CD4-positive, alpha-beta memory T cell (primary cell): ENCODE measurements at places on chromosomes 3 and 15.
A peak's percentile ranks its signal among the peaks of the same experiment; 100 is the strongest.

- no peak for DNase-seq
Observed at GRCh38 chr15:25226360-25226759, 212.5 kb downstream of the UBE3A start.

GRCh38 chr15:95987886-95988573 lies 342.5 kb upstream of the NR2F2 start:
- DNase-seq: no peak

DNA sequence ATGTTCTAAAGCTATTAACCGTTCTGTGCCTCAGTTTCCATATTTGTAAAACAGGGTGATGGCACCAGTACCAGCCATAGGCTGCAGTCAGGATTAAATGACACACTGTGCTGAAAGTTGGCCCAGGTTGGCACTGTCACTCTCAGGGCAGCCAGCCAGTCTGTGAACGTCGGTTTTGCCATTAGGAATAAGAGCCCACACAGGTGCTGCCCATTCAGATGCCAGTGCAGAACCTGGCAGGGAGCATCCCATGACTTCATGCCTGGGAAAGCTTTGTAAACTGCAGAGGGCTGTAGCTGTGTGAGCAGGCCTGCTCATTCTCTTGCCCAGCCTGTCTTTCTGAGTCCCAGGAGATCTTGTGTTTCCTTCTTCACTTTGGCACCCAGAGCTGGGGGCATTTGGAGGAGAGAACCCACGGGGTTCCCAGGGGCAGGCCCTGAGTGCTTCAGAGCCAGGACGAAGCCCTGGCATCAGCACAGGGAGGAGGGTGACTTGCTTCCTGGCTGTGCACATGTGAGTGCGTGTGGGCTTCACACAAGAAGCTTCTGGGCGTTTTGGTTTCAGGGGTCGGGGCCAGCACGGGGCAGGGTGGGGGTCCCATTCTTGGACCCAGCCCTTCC lies 46.9 kb downstream of the ZNF710 start:
- DNase-seq: no peak

DNA sequence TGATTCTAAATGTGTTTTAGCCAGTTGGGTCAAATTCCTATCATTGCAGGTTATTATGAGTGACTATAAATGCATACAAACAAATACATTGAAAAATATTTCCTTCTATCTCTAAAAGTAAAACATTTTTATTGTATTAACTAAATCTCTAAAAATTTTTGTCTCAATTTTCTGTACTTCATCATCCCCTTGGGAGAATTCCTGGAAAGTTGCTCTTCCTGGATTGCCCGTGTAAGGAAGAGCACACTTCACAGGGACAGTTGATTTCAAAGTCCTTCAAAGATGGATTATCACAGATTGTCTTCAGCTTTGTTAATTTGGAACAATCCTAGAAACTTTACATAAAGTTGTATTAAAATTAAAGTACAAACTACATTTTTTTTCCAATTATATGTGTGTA lies 595.6 kb downstream of the ROBO1 start:
- no peak for DNase-seq

GRCh38 chr15:71562251-71562650 lies 248.1 kb upstream of the NR2E3 start:
- DNase-seq: no peak

DNA sequence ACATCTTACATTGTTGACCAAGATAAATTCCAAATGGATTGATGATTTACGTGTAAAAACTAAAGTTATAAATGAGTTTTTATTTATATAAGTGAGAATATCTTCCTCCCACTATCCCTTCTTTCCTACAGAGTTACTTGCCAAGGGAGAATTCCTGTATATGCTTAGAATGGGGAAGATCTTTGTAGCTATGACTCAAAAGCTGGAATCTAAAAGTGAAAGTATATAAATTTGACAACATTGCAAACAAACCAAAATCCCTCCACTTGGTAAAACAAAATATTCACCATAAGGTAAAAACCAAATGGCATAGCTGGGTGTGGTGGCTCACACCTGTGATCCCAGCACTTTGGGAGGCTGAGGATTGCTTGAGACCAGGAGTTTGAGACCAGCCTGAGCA lies 52.7 kb upstream of the GCNT3 start:
- DNase-seq: no peak

DNA sequence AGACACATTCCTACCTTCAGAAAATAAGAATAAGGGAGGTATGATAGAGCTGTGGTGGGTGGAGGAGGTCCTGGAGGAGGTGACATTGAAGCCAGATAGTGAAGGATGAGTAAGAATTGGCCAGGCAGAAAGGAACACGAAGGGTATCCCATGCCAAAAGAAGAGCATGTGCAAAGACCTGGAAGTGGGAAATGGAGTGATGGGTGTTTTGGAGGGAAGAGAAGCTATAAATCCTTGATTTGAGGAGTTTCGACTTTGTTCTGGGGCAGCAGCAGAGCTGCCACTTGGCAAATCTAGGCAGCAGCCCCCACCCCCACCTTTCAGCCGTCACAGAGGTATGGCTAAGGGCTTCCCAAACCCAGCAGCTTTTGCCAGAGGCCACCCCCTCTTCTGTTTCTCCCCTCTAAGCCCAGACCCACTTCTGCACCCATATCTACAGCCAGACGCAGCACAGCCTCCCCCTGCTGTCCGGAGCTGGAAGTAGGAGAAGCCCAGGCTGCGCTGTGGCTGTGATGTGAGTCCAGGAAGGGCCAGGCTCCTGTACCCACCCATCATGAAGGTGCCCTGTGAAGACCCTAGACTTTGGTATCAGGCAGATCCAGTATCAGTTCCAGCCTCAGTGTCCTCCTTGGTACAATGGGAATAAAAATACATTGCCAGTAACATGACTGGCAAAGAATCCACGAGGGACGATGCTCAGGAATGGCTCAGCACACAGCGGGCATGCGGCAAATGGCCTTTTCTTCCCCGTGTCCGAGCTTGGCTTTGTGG lies 188.7 kb upstream of the LINGO1 start:
- DNase-seq: peak; percentile 3

GRCh38 chr3:42742259-42742658 lies 30.8 kb downstream of the CCDC13 start:
- DNase-seq: no peak

DNA sequence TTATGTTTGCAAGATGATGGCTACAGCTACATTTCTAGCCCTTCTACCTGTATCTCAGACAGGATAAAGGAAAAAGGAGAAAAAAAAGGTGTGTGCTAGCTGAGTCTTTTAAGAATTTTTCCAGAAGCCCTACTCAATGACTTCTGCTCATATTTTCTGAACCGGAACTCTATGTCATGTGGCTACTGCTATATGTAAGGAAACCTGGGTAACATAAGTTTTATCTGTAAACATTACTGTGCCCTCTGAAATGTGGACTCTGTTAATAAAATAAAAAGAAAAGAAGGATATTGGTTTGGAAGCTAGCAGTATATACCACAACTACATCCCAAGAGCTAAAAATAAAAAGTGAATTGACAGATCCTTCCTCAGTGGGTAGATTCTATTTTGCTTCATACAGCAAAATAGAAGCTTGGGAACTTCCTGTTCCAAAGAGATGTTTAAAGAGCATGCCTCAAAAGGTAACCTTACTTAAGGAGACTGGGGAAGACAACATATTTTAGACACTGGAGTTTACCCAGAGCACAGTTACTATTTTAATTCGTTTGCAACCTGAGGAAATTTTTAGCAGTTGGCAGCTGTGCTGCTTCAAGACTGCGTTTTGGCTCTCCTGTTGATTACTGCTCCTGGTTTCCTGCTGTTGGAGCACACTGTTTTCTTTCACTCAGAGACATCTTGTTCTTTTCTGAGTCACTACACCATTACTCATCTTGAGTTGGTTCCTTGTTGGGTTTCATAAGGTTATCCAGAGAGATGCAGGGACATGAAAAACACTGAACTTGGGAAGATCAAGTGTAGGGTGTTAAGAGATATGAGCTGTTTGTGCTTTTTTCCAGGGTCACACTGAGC lies 280.7 kb downstream of the NFKBIZ start:
- DNase-seq: no peak

- no peak for DNase-seq
Observed at GRCh38 chr15:96328181-96328876, 2.2 kb upstream of the NR2F2 start.

DNA sequence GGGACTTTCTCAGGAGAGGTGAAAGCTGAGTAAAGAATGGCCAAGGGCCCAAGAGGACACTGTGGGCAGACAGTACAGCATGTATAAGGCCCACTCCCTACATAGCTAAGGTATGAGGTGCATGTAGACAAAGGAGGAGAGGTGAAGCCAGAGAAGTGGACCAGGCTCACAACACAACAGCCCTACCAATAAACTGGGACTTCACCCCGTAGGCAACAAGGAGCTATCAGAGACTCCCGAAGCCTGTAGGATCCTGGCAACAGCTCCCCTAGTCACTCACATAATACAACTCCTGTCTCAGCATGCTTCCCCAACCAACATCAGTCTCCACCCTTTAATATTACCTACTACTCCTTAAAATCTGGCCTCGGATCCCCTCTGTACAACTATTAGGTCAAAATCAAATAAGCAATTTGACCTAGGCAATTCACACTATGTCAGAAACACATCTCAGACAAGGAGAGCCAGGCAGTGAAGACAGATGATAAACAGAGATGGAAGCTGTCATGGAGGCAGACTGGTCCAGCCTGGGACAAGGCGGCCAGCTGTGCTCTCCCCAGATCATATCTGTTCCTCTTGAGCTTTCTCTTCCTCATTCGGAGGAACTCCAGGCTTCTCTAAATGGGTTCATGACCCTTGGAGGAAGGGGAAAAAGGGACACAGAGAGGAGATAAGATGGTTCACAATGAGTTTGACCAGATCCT lies 1.4 kb downstream of the XXYLT1 start:
- DNase-seq: no peak

- DNase-seq: no peak
Observed at GRCh38 chr15:43505738-43506137, 11.7 kb upstream of the MAP1A start.

DNA sequence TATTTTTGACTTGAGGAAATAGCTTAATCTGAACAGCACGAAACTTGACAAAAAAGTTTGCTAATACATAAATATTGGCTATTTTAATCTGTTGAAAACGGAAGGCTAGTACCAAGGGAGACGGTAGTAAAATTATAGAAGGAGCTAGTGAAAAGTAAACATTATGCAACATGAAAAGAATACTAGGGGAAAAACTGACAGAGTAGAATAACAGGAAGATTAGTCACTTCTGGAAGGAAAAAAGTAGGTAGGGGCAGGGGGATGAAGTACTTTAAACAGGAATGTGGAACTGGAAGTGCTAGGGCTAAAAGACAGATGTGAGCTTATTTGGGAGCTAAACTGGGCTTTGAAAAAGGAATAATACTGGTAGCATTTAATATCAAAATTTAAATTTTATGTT lies 60.1 kb downstream of the MBNL1 start:
- no peak for DNase-seq

GRCh38 chr15:61935493-61935892 lies 124.8 kb downstream of the VPS13C start:
- DNase-seq: no peak

GRCh38 chr3:175898194-175898593 lies 1039.1 kb downstream of the NAALADL2 start:
- DNase-seq: no peak

DNA sequence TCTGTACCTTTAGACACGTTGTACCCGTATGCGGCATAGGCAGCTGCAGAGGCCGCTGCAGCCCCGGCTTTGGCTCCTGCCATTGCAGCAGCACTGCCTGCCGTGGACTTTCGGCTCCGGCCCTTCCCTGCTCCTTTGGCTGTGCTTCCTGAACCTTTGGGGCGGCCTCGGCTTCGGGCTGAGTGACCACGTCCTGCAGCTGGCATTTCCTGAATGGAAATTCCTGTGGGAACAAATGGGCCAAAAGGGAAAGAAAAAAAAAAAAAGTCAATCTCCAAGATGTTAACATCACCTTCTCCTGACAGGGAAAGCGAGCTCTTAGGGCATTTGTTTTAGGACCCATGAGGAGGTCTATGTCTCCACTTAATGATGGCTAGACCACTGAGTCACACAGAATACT lies 29.6 kb downstream of the CHAC1 start:
- no peak for DNase-seq

GRCh38 chr3:119352863-119353527 lies 58.8 kb downstream of the ARHGAP31 start:
- peak; percentile 49 for DNase-seq

DNA sequence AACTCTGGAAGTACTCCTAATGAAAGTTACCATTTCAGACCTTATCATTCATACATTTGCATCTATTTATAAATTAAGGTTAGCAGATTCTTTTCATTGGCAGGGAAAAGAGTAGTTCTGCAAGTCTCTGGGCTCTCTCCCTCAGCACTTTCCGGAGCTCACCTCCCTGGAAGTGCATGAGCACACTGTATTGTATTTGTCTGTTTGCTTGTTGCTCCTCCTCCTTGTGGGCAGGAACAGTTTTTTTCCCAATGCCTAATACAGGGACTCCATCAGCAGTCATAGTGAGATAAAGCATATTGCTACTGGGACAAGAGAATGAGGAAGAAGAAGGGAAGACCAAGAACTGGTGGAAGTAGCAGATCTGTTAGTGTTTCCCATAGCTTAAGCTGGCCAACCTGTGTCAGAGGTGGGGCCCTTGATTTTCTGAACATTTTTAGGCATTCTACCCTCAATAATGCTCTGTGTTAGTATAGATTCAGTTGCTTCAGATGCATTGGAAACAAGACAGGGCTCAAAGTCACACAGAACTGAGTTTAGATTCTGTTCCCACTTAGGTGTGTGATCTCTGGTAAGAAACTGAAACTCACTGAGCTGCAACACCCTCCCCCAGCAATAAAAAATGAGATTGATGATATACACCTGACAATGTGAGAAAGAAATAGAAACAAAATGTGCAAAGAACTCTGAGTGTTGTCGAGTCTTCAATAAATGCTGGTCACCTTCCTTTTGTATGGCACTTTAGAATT lies 407.8 kb downstream of the TUSC7 start:
- DNase-seq: no peak

- DNase-seq: no peak
Observed at GRCh38 chr3:43699864-43700263, 9.1 kb downstream of the ABHD5 start.

DNA sequence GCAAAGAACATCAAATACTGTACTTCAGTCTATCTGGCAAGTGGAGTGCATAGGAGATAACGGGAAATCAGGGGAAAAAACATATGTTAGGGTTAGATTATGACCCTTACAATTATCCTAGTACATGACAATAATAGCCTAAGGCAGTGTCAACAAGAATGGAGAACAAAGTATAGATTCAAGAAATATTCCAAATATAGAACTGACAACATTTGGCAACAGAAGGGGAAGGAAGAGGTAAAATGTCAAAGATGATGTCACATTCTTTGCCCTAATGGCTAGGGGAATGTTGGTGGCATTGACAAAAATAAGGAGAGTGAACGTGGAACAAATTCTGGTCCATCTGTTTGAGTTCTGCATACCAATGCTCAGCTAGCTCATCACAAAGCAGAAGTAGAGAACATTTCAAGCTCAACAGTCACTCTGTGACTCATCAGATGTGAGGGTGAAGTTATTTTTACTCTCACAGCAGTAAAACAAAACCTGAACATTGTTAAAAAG lies 15.5 kb upstream of the ATP8B4 start:
- DNase-seq: no peak

DNA sequence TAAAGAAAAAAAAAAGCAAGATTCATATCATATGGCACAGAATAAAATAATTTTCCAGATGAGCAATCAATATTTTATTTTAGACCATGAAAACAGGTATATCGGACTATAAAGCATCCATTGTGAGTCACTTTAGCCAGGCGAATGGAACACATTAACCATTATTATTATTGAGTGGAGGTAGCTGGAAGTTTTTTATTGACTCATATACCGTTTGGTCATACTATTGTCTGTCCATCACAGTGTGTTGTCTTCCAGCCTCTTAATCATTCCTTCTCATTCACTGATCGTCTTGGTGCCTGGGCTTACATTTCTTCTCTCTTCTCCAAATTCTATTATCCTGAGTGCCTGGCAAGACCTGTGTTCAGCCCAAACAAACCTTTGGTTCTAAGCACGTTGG lies 634.8 kb downstream of the MECOM start:
- DNase-seq: no peak
